Stimulated activated CD4-positive, alpha-beta T cell treated with anti-CD3 and anti-CD28 coated beads, Interleukin-1b, Interleukin-23, amount 100 ng/mL, for 24 hours (primary cell): ENCODE measurements at places on chromosomes 2 and 18.

- DNase-seq, result no peak
Observed at GRCh38 chr18:45761512-45762114, 37.6 kb downstream of the SLC14A1 start.

DNA sequence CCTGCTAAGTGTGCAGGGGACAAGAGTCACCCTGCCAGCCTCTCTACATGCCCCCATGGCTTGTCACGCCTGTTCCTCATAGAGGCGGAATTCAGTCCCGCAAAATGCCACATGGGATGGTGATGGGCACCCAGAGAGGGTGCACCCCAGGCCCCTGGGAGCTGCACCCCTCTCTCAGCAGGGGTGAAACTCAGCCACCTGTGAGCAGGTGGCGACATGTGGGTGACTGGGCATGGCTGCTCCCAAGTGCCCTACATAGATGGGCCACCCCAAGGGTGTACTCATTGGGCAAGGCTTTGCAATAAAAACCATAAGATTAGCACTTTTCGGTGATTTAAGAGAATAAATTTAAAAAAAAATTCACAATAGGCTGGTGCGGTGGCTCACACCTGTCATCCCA lies 6.3 kb downstream of the HS6ST1 start:
- no peak for DNase-seq

DNA sequence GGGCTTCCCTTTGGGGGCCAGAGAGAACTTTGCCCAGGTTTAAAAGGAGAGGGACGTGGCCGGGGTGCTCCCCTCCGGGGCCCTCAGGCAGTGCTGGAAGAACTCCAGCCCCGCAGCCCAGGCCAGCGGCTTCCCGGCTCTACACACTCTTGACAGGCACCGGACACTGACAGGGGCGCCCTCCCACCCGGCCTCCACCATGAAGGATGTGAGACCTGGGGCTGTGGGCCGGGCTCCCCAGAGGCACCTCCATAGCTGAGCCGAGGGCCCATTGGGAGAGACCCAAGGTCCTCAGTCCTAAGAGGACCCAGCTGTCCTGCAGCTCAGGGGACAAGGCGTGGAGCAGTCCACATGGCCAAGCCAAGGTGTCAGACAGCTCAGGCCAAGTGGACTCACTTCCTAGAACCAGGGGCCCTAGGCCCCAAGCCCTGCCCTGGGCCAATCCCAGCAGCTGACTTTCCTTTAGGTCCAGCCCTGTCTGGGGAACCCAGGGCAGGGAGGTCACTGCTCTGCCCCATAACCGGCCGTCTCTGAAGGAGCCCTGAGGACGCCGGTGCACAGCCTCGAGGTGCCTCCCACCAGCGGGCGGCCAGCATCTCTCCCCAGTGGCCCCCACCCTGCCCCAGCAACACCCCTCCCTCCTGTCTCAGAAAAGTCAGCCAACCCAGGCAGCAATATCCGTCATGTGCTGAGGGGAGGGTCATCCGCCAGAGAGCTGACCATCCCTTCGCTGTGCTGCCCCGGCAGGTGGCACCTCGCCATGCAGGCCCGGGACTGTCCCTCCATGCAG lies 51.8 kb downstream of the BIN1 start:
- no peak for DNase-seq

GRCh38 chr18:46531482-46531881 lies 125.5 kb downstream of the LOXHD1 start:
- no peak for DNase-seq

- no peak for DNase-seq
Observed at GRCh38 chr2:75317316-75317715, 118.0 kb upstream of the TACR1 start.

DNA sequence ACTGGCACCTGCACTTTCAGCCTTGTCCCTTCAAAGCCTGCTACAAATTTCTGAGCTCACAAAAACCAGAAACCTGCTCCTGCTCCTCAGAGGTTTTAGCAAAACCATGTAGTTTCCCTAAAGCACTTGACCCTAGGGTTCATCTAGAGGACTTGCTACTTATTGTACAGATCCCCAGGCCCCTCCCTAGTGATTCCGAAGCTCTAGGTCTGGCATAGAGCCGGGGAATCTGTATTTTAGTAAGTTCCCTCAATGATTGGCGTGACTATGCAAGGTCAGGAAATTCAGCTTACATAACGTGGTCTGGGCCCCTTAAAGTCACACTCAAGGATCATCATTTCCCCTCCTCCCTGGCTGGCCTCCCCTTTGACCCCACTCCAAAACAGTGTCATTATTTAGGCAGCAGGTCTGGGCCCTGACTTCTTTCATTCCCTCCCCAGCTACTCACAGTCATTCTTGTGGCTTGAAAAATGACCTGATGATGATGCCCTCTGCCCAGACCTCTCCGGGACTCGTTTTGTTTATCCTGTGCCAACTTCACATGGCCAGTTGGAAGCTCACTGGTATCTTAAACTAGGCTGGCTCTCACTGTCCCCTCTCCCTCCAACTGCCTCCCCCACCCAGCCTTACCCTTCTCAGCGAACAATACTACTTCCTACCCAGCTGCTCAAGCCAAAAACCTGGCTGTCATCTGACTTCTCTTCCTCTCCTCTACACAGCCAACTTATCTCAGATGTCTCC lies 36.0 kb downstream of the WDFY1 start:
- DNase-seq, result no peak

DNA sequence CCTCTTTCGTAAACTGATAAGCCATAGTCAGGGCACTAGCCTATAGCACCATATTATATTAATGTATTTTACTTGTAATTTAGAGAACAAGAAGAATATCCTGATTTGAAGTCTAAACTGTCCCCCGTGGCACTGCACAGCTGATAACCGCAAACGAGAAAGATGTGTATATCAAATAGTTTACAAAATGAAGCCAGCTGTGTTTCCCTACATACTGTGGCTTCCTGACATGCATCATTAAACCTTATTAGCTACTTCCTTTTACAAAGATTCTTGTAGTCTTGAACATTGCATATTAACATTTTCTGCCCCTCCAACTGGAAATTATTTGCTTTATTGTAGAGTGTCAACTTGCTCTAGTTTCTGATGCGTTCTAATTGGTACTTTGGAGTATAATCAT lies 153.5 kb upstream of the NFATC1 start:
- DNase-seq, result no peak

DNA sequence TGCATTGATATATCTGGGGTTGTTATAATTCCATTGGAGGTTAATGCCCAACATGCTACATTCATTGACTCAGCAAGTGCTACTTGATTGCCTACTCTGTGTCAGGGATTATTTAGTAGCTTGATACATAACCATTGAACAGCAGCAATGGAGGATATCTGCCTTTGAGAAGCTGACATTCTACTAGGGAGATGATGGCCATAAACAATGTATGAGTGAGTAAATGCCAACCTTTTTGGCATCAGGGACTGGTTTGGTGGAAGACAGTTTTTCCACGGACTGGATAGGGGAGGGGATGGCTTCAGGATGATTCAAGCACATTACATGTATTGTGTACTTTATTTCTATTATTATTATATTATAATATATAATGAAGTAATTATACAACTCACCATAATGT lies 31.9 kb upstream of the TOGARAM2 start:
- no peak for DNase-seq

DNA sequence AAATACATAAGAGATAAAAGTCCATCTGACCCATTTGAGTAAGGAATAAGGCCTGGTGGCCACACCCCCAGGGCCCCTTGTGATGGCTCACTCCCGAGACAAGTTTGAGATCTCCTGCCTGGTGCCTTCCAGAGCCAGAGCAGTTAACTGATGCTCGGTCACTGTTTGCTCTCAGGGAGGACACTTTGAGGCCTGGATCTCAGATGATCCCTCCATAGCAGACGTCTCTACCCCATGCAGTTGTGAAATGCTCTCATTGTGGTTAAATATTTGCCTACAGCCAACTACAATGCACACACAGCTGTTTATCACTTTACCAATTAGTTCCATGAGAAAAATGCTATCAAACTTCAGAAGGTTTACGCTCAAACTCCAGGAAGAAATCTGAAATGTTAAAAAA lies 12.3 kb downstream of the GYPC start:
- DNase-seq, result no peak

GRCh38 chr2:39545957-39546356 lies 108.9 kb upstream of the MAP4K3 start:
- DNase-seq, result no peak

GRCh38 chr18:11042247-11042646 lies 107.1 kb downstream of the PIEZO2 start:
- no peak for DNase-seq

GRCh38 chr2:96690306-96691021 lies 47.9 kb downstream of the FER1L5 start:
- DNase-seq, result no peak

- DNase-seq, result no peak
Observed at GRCh38 chr2:20444993-20445910, 1.6 kb upstream of the RHOB start.

DNA sequence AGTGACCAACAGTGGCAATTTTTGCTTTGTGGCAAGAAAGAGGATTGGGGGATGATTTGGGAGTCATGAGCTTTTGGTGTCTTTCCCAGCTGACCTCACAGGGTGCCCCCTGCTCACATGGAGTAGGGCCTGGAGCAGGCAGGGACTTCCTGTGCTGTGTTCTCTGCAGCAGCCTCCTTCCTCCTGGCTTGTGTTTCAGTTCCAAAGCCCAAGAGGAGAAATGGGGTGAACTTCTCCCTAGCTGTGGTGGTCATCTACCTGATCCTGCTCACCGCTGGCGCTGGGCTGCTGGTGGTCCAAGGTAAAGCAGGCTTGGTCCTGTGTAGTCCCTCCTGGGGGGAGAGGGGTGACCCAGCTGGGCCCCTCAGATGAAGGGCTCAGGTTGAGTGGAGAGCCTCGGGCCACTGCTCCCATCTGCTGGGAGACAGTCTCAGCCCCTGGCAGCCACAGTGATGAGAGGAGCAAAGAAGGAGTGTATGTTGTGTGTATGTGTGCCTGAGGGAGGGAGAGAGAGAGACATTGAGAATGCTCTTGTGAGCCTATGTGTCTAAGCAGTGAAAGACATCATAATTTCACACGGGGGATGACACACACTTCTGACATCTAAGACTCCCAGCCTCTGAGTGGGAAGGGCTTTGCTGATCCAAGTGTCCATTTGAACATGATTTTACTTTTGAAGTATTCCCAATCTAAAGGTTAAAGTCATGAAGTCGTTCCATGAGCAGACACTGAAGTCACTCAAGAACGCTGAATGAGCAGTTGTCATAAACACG lies 27.2 kb downstream of the MARCO start:
- DNase-seq, result no peak
